ENCODE measurements at places on chromosomes 3 and 15.

DNA sequence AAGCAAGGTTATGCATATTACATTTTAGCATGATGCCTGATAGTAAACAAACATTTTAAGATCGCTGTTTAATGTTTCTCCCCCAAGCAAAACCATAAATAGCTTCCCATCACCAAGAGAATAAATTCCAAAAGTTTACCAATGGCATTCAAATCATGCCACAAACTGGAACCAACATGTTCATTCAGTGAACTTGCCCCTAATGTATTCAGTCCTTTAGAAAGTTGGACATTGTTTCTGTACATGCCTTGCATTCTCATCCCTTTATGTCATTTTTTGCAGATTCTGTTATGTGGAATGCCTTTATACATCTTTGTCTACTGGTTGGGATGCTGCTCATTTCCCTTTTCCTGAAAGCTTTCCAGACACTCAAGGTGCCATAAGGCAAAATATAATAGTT, 105.5 kb downstream of the PYDC2 start:
- DNase-seq = no peak

DNA sequence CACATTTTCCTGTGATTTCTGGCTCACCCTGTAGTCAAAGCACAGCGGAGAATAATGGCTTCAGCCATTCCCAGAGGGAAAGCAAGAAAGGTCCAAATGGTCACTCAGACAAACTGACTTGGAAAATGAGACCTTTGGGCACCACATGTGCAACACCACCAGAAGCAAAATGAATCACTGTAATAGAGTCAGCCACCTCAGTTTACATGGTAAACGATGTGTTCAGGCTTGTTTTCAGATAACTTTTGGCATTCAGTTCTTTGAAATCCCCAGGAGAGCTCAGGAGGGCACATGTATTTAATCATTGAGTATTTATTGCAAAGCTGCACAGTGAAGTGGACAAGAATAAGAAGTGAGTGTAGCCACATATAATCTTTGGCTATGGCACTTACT, 38.4 kb upstream of the ALCAM start:
- DNase-seq = no peak

DNA sequence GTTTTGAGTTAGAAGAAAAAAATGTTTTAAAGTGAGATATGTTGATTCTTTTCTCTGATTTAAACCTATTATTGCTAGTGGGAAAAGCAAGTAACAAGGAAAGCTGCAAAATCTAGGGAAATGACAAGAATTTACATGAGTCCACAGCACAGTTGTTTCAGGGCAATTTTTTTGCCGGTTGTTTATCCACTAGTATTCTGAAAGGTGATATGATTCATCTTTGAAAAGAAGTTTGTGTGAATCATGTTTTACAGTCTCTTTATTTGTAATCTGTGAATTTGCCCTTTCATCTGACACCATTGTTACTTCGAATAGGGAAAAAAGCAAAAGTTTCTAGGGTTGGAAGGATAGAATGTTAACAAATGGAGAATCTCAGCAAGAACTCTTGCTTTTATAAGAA, 894.7 kb downstream of the OTOL1 start:
- DNase-seq = no peak

DNA sequence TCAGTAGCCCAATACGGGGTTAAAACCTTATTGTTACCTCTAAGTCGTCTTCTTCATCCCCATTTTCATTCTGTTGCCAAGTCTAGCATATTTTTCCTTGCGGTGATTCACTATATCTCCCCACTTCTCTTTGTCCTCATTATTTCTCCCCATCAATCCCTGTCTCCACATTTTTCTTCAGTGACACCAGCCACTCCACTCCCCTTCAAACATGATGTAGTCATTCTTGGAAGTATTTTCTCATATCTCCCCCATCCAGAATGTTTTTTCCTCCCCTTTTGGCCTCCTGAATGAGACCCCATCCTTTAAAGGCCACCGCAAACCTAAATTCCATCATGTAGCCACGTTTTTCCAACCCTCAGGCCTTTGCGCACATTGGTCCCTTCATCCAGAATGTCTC, 105.9 kb downstream of the TOP2B start:
- DNase-seq = no peak

DNA sequence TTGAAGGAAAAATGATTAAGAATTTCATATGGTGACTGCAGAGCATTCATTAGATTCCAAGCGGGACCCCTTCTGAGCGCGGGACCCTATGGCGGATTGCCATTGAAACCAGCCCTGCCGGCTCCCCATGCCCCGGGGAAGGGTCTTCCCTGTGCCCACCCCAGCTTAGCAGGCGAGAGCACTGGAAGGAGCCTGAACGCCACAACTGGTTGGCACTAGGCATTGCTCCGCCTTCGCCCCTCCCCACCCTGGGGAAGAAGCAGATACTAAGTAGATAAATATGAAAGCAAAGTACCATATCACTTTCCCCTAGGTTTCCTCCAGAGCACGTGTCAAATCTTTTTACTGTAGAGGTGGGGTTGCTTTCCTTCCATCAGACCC, 70.7 kb downstream of the CYP19A1 start:
- peak; percentile 35 for DNase-seq

DNA sequence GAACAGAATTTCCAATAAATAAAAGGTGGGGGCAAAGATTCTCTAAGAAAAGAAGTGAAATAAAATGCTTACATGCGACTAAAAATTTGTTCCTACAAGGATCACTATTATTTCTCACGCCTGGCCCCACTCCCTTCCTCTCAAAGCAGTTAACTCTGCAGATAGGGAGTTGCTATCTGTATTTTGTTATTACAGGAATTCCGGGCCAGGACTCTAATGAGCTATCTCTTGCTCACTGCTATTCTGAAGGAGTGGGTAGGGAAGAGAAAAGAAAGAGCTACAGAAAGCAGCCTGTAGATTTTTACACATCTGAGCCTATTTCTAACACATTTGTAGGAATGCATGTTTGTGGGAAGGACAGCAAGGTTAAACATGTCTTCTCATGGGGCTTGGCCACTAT, 140.4 kb downstream of the PCCB start:
- DNase-seq = no peak

DNA sequence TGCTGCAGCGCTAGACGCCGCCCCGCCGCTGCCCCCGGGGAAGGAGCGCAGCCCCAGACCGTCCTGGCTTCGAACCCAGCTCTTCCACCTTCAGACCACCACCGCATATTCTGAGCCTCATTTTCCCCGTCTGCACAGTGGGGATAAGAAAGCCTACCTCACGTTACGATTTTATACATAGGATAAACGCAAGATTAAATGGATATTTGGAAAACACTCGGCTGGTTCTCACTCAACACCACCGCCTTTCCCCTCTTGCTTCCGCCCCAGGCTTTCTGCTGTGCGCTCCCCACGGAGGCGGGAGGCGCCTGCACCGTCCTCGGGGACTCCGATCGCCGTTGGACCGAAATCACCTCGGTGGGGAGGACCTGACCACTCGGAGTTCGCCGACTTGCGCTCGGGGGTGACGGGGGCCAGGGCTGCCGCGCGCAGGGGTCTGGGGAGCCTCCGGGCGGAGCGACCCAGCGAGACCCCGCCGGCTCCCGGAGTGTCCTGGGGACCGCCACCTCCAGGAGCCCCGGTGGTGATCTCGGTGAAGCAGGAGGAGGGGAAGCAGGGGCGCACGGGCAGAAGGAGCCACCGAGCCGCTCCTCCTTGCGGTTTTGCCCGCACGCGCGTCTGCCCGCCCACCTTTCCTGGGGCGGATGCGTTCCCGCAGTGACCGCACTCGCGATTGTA, 4.0 kb downstream of the FBXL22 start:
- DNase-seq = peak; percentile 67

- no peak for DNase-seq
Observed at GRCh38 chr3:108338901-108339545, 42.7 kb downstream of the HHLA2 start.

- no peak for DNase-seq
Observed at GRCh38 chr3:72085036-72085435, 300.1 kb upstream of the PROK2 start.

GRCh38 chr3:10648181-10648580, 142.8 kb upstream of the ATP2B2 start:
- no peak for DNase-seq

- DNase-seq = peak; percentile 75
Observed at GRCh38 chr3:10017636-10018292, 8.5 kb upstream of the FANCD2 start.

DNA sequence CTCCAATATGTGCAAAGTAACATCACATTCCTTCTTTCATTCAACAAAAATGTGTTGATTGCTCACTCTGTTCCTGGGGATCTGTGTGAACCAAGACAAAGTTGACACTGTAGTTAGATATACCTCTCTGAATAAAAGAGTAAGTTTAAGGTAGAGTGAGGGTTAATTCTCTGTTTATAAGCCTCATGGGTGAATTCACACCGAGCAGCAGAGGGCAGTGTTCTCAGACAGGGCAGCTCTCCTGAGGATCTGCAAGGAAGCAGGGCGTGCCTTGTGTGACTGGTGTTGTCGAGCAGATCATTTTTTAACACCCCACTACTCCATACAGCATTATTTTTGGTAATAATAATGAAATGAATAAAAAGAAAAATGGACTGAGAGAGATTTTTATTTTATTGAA, 34.4 kb downstream of the PAQR9 start:
- peak; percentile 70 for DNase-seq

DNA sequence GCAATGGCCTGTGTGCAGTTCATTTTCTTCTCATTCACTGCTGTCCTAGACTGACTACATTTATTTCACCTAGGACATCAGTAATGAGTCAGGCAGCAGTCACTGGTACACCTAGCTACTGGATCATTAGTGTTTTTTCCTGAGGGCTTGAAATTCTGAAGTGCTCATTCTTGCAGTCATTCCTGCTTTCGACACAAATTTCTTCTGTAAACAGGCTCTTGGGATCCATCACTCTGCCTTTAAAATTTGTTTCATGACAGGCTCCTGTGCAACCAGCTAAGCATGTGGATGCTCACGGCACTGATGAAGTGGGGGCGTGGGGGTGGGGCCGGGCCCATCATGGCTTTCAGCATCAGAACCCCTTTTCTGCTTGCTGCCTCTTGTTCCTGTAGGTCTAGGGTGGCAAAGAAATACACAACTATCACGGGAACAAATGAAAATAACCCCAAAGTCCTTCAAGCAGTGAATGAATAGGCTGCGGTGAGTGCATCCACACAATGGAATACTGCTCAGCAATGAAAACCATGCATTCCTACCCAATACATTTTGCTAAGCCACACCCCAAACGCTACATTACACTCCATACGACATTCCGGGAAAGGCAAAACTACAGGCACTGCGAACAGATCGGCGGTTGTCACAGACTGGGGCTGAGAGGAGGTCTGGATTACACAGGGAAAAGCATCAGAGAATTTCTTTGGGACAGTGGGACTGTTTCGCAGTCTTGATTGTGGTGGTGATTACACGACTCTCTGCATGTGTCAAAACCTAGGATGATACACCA, 9.3 kb upstream of the MELTF start:
- DNase-seq = no peak

DNA sequence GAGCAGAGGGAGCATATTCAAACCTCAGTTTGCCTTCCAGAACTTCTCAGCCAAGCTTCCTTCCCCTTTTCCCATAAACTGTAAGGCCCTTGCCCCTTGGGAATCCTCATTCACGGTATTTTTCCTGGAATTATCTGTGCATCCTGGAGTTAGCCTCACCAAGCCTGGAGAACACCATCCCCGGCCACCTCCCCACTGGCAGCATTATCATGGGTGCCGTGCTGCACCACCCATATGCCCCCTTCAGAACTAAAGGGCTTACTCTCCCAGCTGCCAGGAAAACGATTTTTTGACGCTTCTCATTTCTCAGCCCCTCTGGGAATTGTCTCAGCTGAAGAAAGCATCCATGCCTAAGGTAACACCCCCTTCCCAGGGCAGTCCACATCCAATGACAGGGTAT, 20.9 kb upstream of the TBC1D21 start:
- DNase-seq = no peak

DNA sequence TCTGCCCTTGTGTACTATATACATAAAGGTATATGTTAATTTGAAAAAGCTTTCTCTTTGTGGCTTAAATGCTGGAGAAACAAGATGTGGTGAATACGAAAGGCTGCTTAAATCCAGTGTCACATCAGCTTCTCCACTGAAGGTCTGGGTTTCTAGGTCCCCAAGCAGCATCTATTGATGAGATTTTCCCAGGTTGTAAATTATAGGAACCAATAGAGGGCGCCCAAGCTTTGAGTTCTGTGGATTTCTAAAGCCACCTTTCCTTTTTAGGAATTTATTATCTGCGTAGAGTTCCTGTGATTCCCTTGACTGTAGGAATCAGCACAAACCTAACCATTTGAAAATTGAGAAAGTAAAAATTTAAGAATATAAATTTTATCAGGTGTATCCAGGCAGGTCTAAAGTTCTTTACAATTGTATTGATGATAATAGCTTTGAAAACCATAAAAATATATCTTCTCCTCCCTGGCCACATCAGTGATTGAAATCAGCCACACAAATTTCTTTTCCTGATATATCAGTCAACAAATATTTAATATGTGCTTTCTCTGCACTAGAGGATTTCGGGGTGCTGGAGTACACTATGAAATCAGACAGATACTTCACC, 88.3 kb upstream of the ADAMTSL3 start:
- DNase-seq = peak; percentile 44

DNA sequence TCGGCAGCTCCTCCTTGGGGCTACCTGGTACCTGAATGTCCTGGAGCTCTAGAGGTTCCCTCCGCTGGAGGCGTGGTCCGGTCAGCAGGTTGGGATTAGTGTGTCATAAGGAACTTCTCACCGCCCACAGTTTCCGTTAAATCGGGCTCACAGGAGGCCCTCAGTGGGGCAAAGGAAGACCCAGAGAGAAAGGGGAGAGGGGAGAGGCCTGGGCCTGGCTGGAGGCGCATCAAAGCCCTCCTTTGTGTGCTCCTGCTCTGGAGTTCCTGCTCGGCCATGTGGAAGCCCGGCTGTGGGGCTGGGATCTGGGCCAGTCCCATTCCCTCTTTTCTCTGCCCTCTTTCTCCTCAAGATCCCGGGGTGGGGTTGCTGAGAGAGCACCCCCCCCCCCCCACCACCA, at the start of gene RLBP1:
Gene RLBP1 (minus strand): TSS at position 37 of the 400 bp plus-strand sequence. CDS start 2,604 bp downstream, outside the sequence.
- no peak for DNase-seq

- no peak for DNase-seq
Observed at GRCh38 chr3:73569246-73569760, 55.4 kb downstream of the PDZRN3 start.

DNA sequence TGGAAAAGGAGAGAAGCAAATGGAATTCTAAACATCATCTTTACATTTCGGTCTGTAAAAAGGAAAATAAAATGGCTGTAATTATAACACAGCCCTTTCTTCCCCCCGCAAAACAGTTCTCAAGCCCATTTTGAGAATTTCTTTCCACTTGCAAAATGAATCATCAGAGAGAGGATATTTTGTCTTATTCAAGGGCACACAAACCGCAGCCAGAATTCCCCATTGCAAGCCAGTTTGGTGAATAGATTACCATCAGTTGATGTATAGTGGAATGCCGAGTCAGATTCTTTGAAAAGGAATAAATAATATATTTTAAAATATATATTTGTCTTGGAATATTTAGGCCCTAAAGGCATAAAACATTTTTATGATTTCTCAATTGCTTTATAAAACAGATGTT, 420.4 kb upstream of the SEMA6D start:
- DNase-seq = no peak

DNA sequence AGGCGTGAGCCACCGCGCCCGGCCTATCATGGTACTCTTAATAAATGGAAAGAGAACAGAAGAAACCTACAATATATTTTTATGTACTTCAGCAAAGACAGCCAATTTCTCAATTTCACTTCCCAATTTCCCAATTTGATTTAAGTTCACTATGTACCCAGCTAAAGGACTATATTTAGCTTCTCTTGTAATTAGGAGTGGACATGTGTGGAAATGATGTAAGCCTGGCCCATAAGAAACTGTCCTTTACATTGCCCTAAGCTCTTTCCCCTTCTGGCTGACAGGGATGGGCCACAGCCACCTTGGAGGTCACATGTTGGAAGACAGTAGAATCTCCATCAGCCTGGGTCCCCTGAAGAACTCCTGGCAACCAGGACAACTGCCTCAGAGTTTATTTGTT, 6.2 kb downstream of the TMEM39A start:
- no peak for DNase-seq
